ENCODE measurements at places on chromosomes 13 and 19.
A peak's percentile ranks its signal among the peaks of the same experiment; 100 is the strongest.

DNA sequence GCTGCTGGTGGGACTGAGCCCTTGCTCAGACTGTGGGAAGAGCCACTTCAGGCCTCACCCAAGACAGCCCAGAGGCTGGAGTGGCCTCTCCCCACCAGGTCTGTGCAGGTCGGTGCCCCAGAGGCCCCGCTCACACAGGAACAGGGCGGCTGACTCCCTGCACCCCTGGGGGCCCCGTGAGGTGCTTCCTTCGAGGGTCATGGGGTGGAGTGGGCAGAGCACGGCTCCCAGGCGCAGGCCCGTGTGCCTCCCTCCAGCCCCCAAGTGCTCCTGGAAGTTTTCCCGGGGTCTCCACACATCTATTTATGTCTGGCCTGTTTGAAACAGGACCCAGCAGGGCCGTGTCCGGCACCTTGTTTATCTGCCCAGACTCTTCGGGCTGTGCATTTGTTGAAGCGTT, 9.5 kb upstream of the TMEM255B start:
- DNase-seq, result no peak

DNA sequence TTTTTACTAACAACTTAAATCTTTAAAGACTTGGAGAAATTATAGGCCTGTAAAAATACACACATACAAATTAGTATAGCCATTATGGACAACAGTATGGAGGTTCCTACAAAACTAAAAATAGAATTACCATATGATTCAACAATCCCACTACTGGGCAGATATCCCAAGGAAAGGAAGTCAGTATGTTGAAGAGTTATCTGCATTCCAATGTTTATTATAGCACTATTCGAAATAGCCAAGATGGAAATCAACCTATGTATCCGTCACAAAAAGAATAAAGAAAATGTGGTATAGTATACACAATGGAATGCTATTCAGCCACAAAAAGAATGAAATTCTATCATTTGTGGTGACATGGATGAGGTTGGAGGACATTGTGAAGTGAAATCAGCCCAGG, 37.2 kb downstream of the SLITRK1 start:
- DNase-seq, result no peak

DNA sequence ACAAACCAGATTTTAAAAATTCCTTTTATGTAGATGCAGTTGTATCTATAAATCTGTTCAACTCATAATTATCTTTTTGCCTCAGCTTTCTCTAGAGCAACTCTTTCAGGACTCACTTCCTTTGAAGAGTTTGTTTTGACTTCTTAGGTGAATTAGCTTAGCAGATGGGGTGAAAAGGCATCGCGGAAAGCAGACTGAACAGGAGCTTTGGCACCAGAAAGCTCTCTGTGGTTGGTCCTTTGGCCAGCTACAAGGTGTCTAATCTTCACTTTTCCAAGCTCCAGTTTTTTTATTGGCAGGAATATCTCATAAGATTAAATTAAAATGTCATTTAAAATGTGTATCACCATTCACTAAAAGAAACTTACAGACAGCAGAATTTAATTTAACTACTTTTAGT, 60.6 kb upstream of the KLF12 start:
- no peak for DNase-seq

DNA sequence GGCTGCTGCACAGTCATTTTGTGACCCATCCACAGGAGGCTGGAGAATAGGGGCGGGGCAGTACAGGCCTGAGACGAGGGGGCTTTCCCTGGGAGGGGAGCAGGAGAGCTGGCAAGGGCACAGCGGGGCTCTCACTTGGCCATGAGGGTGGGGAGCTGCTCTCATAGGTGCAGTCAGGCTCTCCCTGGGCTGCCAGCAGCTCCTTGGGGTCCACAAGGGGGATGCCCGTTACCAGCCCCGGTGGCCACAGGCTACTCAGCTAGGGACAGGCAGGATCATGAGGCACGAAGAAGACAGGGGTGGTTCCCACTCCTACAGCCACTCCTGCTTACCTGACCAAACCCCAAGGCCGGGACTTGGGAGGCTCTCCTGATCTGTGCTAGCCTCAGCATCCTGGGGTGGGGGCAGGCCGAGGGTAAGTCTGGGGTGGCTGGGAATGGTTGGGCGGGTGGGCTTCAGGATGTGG, 16.5 kb downstream of the ARHGAP33 start:
- no peak for DNase-seq

- DNase-seq, result no peak
Observed at GRCh38 chr13:110907951-110908898, 6.6 kb downstream of the ANKRD10 start.

GRCh38 chr19:1045247-1045603, 5.3 kb downstream of the ABCA7 start:
- peak; percentile 38 for DNase-seq

GRCh38 chr19:51356159-51356801, 9.9 kb downstream of the ETFB start:
- no peak for DNase-seq

DNA sequence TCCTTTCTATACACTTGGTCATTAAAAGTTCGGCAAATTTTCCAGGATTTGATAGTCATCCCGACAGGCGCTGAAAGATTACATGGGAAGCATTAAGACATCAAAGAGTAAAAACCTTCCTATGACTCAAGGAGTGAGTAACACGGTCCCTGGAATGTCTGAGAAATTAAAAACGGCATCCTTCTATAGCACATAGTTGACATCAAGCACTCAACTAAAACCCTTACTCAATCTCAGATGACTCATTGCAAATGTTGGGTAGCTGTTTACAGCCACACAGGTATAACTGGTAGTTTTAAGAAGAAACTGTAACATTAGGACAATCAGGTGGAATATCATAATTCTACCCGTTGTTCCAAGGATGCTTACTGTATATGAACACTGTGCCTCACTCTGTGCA, 6.4 kb upstream of the LGALS13 start:
- DNase-seq, result no peak

DNA sequence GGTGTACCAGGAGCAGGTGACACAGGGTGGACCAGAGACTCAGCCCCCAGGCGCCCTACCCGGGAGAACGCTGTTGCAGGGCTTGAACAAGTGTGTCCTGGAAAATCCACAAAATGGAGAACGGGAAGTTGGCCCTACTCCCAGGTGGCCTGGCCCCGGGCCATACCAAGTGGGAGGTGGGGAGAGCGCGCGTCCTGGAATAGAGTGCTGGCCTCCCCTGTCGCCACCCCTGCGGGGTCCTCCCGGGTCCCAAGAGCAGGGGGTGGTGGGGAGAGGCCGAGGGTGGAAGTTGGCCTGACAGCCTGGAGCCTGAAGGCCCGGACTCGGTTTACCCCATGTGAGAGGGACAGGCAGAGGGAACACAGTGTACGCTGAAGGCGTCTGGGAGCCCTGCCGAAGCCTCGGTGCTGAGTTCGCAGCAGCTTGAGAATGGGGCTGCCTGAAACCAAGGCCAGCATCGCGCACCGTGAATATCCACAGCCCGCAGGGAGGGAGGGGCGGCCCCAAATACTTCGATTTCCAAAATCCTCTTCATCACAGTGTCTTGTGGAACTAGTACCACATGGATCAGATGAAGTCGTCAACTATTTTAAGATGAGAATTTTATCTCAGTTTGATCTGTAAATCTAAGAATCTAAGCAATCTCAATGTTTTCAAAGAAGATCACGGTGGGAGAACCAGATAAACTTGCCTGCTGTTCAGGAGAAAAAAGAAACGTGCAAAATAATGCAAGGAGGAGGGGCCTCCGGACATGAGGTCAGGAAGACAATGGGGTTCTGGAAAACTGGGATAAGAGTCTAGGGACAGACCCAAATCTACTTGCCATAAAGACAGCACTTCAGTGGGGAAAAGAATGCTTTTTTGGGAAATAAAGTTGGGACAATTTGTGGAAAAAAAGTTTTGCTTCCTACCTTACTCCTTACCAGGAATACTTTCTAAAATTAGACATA, 10.4 kb upstream of the KLF16 start:
- no peak for DNase-seq

DNA sequence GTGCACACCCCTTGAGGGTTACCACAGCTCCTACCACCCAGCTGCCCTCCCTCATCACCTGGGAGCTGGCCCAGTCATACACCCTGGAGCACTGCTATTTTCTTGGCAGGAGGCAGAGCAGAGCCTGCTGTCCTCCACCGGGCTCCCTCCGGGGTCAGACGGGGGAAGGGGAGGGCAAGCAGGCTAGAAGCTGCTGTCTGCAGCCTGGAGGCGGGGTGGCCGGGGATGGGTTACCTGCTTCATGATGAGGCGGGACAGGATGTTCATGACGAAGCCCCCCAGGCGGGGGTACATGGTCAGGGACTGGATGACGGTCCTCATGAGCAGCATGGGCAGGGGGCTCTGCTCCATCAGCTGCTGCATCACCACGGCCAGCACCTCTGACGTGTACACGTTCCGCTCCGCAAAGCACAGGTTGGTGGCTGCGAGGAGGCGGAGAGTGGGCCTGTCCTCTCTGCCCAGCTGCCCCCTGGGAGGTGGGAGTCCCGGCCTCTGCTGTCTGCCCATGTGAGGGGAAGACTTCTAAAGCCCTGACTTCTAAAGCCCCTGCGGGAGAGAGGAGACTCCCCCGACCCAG, 2.7 kb upstream of the RSPH6A start:
- DNase-seq, result no peak

- DNase-seq, result no peak
Observed at GRCh38 chr19:39845172-39845571, 1.0 kb downstream of the FBL start.

- DNase-seq, result no peak
Observed at GRCh38 chr13:55783841-55784240, 1356.9 kb upstream of the PRR20A start.

DNA sequence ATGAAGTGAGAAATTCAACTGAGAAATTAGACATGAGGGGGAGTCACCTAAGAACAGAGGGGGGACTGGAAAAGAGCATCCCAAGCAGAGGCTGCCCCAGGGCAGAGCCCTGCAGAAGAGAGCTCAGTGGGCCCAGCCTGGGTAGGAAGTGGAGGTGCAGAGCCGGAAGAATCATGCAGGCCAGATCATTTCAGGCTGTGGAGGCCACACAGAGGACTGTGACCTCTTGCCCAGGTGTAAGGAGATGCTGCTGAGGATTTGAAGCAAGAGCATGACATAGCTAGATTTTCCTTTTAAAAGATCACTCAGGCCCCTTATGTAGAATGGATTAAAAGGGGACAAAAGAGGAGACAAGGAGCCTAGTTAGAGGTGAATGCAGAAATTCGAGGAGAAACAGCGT, 63.9 kb upstream of the SPATA13 start:
- DNase-seq, result no peak

DNA sequence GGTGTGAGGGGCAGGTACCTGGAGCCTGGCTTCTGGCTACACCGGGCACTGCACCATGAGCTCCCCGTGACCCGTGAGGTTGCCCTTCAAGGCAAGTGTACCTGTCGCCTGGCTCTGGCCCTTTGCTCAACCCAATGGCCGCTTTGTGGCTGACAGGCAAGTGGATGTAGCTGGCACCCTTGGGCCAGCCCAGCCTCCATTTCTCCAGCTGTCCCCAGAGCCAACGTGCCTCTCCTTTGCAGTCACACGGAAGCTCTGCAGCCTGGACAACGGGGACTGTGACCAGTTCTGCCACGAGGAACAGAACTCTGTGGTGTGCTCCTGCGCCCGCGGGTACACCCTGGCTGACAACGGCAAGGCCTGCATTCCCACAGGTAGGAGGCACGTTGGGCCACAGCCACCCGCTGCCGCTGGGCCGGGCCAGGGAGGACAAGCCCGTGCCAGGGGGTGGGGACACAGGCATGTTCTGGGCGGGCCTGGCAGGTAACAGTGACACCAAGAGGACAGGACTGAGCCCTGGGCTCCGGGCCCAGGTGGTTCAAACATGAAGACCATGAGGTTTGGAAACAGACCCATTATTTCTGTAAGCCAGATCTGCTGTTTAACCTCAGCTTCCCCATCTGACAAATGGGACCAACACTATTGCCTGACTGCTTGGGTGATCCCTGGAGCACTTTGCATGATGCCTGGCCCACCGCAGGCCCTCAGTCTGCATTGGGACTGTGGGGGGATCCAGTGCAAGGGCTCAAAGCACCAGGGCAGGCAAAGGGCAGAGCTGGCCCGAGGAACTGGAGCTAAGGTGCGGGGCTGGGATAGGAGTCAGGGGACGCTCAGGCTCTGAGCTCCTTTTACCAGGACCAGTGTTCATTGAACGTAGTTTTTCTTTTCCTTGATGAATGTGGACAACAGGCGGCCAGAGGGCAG, 17.5 kb upstream of the PROZ start:
- no peak for DNase-seq

GRCh38 chr13:38180670-38181069, 169.0 kb upstream of the UFM1 start:
- no peak for DNase-seq

DNA sequence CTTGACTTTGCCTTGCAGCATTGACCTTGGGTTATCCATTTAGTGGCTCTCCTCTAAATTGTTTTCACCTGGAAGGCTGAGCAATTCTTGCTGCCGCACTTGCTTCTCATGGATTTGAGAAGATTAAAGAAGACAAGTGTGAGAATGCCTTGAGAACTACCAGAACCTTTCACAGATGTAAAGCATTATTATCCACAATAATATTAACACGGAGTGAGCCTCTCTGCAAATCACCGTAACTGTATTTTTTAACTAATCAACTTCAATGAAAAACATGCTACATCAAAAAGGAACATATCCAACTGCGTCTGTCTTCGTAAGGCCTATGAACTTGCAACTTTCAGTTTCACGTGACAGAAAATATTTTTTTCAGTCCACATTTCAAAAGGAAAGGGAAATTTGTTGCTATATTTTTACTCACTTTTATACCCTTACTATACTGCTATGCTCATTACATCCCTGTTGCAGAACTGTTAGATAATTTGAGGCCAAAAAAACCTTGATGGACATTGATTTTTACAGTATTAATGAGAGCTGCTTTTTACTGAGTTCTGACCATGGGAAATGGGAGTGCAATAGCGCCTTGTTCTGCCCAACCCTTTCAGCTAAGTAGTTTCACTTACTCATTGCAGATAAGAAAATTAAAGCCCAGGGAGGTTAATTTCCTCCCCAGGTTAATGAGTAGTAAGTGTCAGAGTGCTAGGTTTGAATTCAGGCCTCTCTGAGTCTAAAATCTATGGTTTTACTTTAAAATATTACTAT, 93.8 kb upstream of the RAP2A start:
- DNase-seq, result no peak

GRCh38 chr13:49022472-49023144, 46.9 kb downstream of the FNDC3A start:
- DNase-seq, result no peak

- no peak for DNase-seq
Observed at GRCh38 chr13:111957913-111958450, 109.0 kb upstream of the SOX1 start.

- DNase-seq, result no peak
Observed at GRCh38 chr13:107743100-107743499, 472.2 kb downstream of the LIG4 start.
